Astrocyte of the spinal cord (primary cell): ENCODE measurements at places on chromosomes 4 and X.

DNA sequence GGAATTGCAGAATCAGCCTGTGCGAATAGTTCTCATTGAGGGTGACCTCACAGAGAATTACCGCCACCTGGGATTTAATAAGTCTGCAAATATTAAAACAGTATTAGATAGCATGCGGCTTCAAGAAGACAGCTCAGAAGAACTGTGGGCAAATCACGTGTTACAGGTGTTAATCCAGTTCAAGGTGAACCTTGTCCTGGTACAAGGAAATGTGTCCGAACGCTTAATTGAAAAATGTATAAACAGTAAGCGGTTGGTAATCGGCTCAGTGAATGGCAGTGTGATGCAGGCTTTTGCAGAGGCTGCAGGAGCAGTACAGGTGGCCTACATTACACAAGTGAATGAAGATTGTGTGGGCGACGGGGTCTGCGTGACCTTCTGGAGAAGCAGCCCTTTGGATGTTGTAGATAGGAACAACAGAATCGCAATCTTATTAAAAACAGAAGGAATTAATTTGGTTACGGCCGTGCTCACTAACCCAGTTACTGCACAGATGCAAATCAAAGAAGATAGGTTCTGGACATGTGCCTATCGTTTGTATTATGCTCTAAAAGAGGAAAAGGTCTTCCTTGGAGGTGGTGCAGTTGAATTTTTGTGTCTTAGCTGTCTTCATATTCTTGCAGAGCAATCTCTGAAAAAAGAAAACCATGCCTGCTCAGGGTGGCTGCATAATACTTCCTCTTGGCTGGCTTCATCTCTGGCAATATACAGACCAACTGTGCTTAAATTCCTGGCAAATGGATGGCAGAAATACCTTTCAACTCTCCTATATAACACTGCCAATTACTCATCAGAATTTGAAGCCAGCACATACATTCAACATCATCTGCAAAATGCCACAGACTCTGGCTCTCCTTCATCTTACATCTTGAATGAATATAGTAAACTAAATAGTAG is 10.7 kb downstream of the BBS12 start:
- DNase-seq, result no peak

DNA sequence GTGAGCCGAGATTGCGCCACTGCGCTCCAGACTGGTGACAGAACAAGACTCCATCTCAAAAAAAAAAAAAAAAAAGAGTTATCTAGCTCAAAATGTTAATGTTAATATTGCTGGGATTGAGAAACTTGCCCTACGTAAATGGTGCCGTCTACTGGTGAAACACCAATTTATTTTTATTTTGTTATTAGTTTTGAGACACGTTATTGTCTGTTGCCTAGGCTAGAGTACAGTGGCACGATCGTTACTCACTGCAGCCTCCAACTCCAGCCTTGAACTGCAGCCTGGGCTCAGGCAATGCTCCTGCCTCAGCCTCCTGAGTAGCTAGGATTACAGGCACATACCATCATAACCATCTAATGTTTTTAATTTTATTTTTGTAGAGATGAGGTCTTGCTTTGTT is 262.8 kb downstream of the BMPR1B start:
- no peak for DNase-seq

DNA sequence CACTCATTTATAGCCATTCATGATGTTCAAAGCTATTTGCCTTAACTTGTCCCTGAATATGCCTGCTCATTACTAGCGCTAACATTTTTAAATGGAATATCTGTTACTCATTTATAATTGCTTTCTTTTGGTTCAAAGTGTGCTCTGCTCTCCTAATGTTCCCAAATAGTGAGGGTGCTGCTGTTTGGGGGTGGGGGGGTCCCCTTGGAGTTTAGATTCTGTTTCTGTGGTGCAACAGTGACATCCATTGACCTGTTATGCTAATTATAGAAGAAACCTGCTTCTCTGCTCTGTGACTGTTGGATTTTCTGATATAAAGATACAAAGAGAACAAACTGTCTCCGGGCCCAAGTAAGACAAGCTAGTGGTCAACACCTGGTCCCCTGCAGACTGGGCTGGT is 222.4 kb downstream of the SHROOM3 start:
- no peak for DNase-seq

DNA sequence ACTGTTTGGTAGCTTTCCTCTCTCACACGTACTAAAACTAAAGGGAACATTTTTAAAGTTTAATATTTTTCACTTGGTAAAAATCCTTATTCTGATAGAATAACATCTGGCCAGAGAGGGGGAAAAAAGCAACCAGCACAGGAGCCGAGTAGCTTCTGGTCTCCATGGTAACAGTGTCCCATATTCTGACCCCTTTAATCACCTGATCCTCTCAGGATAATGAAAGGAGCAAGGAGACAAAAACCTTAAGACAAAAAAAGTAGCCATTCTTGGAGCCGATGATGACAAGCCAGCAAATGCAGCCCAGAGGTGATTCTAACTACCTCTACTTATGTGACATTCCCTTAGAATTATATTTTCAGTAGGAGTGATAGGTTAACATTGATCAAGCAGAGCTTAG is 126.6 kb downstream of the SLC39A8 start:
- DNase-seq, result no peak

- DNase-seq, result no peak
These were observed 117.0 kb upstream of the TEX13C start for GRCh38 chrX:125202591-125203248.

DNA sequence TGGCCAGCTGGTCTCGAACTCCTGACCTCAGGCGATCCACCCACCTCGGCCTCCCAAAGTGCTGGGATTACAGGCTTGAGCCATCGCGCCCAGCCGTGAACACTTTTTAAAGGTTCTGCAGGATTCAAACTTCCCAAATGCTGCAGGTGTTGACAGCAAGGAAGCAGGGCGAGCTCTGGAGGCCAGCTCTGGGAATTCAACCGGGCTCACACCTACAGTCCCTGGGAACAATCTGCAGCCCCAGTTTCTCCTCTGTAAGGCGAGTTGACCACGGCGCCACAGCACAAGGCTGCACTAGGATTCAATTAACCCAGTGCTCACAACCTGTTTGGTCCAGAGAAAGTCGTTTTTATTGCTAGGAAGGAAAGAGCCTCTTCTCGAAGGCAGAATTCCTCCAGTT is 1.6 kb downstream of the MTNR1A start:
- no peak for DNase-seq

DNA sequence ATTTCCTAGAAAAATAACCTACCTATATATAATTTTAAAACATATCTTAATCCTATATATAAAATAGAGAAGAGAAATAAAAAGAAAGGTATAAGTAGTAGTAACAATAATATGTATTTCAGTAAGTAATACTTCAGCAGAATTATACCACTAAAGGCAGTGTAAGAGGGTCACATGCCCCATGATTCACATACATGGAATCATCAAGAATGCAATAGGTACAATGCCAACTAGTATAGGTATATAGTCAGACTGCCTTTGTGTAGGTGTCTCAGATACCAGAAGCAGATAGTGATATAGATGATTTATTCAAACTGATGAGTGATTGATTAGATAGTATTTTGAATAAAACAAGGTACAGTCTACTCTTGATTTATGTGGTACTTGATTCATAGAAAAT is 9.4 kb downstream of the AIMP1 start:
- DNase-seq, result no peak

DNA sequence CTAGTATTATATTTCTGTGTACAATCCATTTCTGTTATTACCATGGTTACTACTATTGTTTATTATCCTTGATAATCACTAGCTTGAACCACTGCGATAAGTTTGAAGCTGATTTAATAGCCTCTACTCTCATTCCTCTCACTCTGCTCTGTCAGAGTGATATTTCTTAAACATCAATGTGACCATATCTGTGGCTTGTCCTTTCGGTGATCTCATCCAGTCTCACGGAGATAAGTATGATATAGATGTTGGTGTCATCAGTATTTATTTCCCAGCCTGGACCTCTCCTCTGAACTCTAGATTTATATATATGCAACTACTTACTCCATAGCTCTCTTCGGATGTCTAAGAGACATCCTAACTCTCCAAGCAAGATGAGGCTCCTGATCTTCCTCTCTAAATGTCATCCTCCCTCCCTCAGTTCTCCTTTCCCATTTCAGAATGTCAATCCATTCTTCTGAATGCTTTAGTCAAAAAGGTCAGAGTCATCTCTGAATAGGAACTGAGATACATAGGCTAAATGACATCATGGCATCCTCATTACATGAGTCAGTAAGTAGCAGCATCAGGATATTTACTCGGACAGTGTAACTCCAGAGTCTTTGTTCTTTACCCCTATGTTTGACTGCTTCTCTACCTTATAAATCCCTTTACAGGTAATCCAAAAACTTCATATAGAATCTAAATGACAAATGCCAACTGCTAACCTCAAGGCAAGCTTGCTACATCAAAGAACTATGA is 129.5 kb downstream of the PACRGL start:
- no peak for DNase-seq

DNA sequence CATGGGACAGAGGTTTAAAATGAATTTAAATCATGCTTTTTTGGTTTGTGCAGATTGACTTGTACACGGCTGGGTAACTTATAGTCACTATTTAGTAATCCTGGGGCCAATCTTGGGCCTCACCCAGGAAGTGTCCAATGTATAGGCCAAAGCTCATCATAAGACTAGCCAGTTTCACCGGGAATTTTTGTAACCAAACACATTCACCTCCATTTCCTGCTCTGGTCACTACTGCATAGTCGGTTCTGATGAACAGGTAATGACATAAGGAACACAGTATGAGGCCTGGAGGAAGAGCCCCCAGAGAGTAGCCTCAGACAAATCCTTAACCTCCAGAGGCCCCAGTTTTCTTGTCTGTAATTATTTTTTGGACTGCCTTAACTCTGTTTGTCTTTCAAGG is 81.9 kb downstream of the HPRT1 start:
- DNase-seq, result no peak

- no peak for DNase-seq
These were observed 94.8 kb upstream of the GRPR start for GRCh38 chrX:16028576-16028975.

GRCh38 chr4:89835413-89835812 is 1.5 kb downstream of the SNCA start:
- DNase-seq, result no peak

- no peak for DNase-seq
These were observed 154.9 kb upstream of the NUDT6 start for GRCh38 chr4:123077330-123077729.

GRCh38 chrX:40265936-40266335 is 168.2 kb upstream of the BCOR start:
- DNase-seq, result no peak

DNA sequence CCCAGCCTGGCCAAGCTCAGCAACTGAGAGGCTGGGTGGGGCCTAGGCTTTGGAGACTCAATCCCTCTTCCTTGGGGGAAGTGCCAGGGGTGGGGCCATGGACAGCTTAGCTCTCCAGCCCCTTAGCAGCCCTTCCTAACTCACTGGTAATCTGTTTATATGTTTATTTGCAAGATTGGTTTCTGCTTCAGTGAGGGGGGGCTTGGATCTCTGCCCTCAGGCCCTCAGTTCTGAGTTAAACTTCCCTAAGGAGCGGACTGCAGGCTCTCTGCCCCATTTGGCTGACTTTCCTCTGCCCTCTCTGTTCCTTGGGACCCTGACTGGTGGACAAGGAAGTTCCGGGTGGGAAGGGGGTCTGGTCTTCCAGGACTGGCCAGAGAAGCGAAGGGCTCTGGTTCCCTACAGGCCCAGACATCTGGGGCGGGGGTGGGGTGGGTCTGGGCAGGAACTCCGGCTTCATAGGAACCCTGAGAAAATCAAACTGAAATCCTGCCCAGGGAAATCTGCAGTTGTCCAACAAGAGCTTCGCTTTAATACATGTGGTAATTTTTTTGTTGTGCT is 51.4 kb downstream of the NALF2 start:
- no peak for DNase-seq

GRCh38 chrX:53211391-53211978 is 13.5 kb downstream of the KDM5C start:
- DNase-seq, result no peak

DNA sequence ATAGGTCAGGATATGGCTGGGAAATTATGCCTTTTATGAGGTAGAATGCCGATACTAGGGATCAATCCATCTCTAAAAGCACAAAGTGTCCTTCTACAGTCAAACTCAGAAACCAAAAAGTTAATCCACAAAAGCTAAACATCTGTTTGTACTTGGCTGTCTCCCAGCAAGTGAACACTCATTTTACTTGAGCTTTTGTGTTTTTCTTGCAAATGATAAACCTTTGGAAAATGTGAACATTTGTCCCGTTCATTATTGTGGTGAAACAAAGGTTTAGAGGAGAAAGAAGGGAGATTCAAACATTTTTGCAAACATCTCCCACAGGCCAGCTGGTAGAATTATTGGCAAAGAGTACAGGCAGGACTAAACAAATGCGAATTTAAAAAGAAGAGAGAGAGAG is 300.6 kb upstream of the SPANXN1 start:
- peak; percentile 29 for DNase-seq

- no peak for DNase-seq
These were observed 19.7 kb downstream of the CYSLTR1 start for GRCh38 chrX:78307665-78308064.

- no peak for DNase-seq
These were observed 182.3 kb downstream of the BANK1 start for GRCh38 chr4:101972791-101973190.

GRCh38 chr4:9704551-9705332 is 76.7 kb upstream of the DRD5 start:
- DNase-seq, result no peak

DNA sequence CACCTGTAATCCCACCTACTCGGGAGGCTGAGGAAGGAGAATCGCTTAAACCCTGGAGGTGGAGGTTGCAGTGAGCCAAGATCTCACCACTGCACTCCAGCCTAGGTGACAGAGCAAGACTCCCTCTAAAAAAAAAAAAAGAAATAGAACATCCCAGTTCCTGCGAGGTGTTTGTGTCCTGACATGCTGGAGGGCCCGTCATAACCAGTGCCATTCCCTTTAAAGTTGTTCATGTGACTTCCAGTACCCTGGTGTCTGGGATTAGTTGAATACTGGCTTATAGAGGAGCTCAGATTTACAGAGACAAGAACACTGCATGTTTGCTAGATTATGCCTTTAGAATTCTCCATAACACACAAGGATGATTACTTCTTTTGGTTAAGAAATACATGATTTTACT is 37.6 kb upstream of the TADA2B start:
- no peak for DNase-seq

- DNase-seq, result no peak
These were observed 88.6 kb downstream of the HPRT1 start for GRCh38 chrX:134548257-134549201.

GRCh38 chr4:62194342-62194741 is 994.2 kb downstream of the ADGRL3 start:
- DNase-seq, result no peak

DNA sequence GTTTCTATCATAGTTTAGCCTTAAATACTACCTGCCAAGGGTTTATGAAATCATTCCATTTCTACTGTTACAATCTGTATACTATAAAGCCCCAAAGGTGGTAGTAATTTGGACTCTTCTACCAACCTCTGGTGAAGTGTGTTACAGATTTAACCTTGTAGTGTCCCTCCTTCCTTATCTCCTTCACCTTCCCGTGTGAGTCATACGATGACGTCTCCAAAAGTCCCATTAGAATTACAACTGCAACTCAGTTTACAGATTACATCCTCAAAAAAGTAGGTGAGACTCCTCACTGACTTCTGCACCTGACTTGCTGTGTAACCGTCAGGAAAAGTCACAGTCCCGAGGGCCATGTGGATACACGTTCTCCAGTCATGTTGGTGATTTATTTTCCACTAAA is 219.0 kb downstream of the DCTD start:
- no peak for DNase-seq
